ENCODE measurements at places on chromosomes 2 and 18.

- no peak for DNase-seq
Observed at GRCh38 chr2:73983322-73984202, 1.1 kb upstream of the TET3 start.

DNA sequence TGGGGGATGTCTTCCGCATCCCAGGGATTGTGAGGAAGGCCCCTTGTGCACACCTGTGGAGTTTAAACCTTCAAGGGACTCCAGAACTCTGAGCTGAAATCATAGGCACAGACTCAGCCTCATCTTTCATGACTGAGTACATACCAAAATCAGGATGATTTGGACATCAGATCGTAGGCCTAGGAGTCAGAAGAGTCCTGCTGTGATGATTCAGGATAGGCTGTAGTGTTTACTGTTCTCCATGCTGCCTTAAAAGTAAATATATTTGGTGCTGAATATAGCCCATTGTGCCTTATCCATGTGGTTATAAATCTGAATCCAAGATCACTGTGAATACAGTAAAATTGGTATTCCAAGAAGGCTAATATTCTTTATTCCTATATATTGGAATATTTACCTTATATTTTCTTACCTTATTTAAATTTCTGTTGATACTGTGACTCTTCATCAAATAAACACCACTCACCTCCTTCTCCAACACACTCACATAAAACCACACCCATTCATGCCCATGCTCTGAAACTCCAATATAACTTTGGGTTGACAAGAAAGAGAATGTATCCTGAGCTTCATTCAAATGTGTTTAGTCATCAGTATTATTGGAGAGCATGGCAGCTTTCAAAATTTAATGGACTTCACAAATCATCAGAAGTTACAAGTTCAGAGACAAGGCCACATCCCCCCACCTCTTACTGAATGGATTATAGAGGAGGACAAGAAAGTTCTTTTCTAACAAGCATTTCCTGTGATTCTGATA lies 561.4 kb upstream of the LINC00305 start:
- DNase-seq, result no peak

DNA sequence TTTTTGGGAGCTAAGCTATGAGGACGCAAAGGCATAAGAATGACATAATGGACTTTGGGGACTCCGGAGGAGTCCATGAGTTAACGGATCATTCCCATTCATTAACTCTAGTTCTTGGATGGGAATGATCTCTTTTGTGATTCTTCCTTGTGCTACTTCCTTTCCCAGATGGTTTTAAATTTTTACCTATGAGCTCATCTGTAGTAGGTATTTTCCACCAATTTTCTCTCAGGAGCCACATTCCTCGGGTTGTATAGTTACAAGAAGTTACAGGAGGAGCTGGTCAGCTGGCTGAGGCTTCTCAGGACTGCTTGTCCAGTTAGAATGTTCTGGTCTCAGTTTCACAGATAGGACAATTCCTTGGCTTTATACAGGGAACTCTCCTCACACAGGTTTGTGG lies 42.9 kb upstream of the LPIN2 start:
- no peak for DNase-seq

GRCh38 chr18:45557779-45558178 lies 57.5 kb upstream of the SLC14A2 start:
- DNase-seq, result no peak

- no peak for DNase-seq
Observed at GRCh38 chr2:148936857-148937450, 61.9 kb downstream of the KIF5C start.
